ENCODE measurements at places on chromosomes 1 and 21.

DNA sequence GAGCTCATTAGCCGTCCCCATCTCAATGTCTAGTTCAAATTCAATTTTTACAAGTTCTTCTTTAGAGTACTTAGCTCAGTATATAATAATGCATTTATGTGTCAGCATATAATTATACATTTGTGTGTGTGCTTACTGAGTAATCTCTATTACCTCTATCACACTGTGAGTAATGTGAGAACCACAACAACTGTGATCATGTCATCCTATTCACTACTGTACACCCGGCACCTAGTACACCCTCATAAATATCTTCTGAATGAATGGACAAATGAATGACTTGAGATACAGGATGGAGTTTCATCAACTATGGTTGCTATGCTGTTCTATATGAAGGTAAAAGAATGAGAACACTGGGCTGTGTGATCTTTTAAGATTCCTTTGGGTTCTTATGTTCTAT is 124.0 kb downstream of the GPATCH2 start:
- DNase-seq: no peak

GRCh38 chr1:159900086-159900680 is at the start of gene CFAP45:
TSS of gene CFAP45 (minus strand) at chr1:159900165. CDS start at chr1:159900098, 67 bp downstream.
- peak; percentile 68 for DNase-seq

- DNase-seq: peak; percentile 76
Observed at GRCh38 chr21:45478115-45478801, 64.0 kb downstream of the SLC19A1 start.

- no peak for DNase-seq
Observed at GRCh38 chr1:81834268-81834667, 33.5 kb downstream of the ADGRL2 start.

- DNase-seq: peak; percentile 69
Observed at GRCh38 chr1:19643602-19644394, at the start of gene NBL1. TSS of gene NBL1 (plus strand) at chr1:19644311. CDS start at chr1:19655031, 10,720 bp downstream.

DNA sequence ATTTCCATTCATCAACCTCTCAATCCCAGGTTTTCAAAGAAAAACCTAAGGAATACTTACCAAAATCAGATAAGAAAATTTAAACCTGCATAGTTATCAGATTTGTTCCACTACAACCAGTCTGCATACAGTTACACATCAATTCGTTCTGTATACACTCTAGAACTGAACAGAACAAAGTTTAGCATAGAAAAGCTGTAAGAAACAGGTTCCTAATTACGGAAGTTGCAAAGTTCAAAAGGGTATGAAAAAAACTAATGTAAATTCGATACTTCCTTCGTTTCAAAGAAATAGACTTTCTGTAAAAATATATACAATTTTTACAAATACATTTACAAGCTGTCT is 3.1 kb downstream of the MCL1 start:
- DNase-seq: no peak

DNA sequence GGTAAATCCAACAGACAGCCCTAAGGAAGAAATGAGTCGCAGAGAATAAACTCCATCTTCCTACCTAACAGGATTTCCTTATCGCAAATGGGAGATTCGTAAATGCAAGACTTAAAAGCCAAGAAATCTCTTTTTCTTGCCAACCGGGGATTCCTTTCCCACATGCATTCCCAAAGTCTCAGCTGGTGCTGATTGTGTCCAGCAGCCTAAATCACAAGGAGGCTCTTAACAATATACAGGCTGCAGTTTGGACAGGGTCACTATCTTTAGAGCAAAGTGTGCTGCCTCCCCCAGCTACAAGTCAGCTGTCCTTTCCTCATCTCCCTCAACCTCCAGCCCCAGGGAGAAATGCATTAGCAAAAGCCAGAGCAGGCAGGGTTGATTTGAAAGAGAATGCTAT is 189.8 kb upstream of the PLXNA2 start:
- no peak for DNase-seq

DNA sequence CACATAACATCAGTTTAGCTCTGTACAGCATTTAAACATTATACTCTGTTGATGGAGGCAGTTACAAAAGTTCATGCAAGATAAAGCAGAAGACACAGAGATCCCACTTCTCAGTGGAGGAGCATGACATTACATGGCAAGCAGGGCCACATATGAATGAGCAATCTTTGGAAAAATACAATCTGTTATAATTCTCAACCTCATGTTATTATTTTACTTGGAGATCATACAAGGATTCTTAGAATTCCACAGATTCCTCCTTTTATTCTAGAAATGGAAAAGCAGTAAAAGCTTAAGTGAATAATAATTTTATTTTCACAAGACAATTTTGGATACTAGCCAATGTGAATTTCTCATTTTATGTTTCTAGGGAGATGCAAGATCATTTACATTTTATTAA is 66.6 kb downstream of the IFI44 start:
- DNase-seq: no peak

GRCh38 chr1:224684979-224685425 is 68.9 kb downstream of the CNIH3 start:
- DNase-seq: no peak

DNA sequence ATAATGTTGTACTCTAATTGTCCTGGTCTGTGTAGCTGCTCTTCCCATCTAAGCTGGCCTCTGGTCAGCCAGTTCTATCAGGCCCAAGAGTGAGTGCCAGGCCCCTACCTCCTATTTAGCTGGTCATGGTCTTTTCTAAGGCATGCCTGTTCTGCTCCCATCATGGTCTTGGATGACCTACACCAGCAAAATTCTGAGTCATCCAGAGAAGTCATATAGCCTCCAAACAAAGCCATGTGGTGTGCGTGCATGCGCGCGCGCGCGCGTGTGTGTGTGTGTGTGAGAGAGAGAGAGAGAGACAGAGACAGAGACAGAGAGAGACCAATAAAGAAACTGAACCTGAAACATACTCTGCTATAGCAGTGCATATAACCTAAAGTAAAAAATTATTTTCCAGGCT is 254.4 kb downstream of the BRINP2 start:
- no peak for DNase-seq

- no peak for DNase-seq
Observed at GRCh38 chr1:160066829-160067745, 2.9 kb downstream of the KCNJ10 start.

DNA sequence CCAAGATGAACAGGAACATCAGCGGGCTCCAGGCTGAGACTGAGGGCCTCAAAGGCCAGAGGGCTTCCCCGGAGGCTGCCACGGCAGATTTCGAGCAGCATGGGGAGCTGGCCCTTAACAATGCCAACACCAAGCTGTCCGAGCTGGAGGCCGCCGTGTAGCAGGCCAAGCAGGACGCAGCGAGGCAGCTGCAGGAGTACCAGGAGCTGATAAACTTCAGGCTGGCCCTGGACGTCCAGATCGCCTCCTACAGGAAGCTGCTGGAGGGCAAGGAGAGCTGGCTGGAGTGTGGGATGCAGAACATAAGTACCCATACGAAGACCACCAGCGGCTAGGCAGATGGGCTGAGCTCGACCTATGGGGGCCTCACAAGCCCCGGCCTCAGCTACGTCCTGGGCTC is 823.4 kb upstream of the NEGR1 start:
- no peak for DNase-seq

- no peak for DNase-seq
Observed at GRCh38 chr1:233668725-233669294, 54.9 kb downstream of the KCNK1 start.

GRCh38 chr1:45001011-45001481 is 10.1 kb downstream of the HECTD3 start:
- DNase-seq: no peak
